ENCODE measurements at places on chromosomes 3 and 15. TPM values are rescaled to one million over a fixed set of nuclear protein-coding genes. Genes with fewer than 3 reads are reported as not detected.

DNA sequence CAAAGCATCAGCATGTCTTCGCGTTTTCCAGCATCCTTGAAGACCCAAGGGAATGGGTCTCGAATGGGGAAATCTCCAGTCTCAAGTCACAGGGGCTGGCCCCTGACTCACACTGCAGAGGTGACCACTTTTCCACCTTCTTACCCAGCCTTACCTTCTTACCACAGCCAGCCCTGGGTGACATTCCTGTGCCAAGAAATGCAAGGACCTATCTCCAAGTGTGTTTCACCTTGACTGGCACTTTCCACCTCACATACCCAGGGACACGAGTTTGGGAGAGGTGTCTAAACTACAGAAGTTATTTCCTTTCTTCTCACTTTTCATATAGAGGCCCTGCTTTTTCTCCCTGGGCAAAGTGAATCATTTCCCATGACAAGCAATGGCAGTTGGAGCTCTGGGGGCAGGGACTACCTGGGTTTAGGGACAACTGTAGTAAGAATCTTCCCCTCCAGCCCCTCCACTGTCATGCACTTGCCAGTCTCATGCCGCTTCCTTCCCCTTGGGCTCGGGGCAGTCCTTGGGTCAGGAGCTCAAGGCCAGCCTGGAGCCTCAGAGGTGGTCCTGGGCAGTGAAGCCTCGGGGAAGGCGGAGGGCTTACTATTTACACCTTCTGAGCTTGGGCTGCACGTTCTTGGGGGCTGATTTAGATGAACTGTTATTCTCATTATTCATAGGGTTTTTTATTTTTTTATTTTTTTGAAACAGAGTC, 16.8 kb downstream of the PAQR5 start:
- no peak for DNase-seq

GRCh38 chr3:188352196-188352927, 198.4 kb downstream of the LPP start:
- DNase-seq = no peak

- DNase-seq = no peak
These were observed 27.4 kb downstream of the METTL6 start for GRCh38 chr3:15399970-15400369.

DNA sequence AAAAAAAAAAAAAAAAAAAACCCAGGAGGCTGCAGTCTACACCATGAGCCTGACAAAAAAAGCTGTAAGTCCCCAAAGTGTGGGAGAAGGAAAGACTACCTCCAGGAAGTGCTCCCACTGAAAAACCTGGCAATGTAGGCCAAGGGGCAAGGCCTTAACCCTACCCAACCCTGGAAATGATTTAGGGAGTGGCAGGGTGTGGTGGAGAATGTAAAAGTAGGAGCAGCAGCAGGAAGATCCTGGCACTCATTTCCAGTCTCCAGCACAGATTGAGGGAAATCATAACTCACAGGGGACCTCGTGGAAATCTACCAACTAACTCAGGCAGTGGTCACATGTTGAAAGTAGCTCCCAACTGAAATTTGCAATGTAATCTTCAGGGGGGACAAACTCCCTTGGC, 839.5 kb downstream of the EPHA3 start:
- DNase-seq = peak; percentile 36

- no peak for DNase-seq
These were observed 157.6 kb downstream of the NFKBIZ start for GRCh38 chr3:102006812-102007485.

GRCh38 chr3:135633078-135633477, 332.4 kb upstream of the PPP2R3A start:
- no peak for DNase-seq

- DNase-seq = peak; percentile 64
These were observed 7.7 kb downstream of the CCR5 start for GRCh38 chr3:46378426-46378942.

DNA sequence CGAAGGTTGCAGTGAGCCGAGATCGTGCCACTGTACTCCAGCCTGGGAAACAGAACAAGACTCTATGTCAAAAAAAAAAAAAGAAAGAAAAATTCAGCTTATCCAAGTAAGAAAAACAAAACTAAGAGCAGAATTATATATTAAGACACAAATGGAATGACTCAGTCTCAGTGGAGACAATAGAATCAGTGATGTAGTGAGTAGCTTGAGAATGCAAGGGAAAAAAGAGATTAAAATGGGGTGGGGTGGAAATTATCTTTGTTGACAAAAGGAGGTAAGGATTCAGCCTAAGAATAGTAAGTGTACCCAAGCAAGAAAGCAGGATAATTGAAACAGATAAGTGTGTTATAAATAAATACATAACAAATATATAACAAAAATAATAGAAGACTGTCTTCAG, 70.7 kb downstream of the BLM start:
- no peak for DNase-seq

DNA sequence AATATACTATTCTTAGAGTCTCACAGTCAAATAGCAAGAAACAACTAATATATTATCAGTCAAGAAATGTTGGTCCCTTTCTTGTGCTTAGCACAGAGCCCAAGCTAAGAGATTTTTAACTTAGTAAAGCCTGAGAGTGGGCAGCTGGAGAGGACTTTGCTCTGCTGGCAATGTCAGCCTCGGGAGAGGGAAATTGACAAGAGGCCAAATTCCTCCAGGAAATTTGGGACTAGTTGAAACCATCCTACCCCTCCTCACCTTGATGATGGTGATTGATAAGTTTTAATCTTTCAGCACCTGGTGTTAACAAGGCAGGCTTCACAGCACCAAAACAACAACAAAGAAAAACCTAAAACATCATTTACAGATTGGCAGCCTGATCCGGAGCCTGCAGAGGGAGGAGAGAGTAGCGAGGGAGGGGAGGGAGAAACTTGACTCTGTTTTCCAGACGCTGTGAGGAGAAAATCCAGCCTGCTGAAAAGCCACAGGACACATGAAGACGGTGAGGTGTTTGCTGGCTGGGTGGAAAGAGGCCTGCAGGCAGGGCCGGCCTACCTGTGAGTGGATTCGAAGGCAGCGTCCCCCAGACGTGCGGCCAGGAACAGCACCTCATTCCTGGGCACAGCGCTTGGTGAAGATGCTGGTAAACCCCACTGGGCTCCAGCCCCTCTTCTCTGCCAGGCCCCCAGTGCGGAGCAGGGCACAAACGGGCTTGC, 150.9 kb downstream of the LRRC28 start:
- no peak for DNase-seq

GRCh38 chr3:79297245-79297960, 470.4 kb downstream of the ROBO1 start:
- DNase-seq = peak; percentile 77

DNA sequence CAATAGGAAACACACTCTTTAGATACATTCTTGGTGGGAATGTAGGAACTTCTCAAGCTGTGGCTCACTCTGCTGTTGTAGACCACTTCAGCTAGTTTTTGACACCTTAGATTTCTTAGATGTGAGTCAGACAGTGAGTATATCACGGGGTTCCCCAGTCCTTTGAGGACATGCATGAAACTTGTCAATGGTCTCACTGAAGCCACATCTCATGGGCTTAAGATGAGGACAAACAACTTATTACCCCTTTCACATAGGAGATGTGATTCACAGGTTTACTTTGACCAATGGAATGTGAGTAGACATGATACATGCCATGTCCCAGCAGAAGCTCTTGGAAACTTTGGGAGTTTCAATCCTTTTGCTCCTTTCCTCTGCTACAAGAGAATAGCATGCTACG, 325.5 kb downstream of the CHST2 start:
- DNase-seq = no peak

DNA sequence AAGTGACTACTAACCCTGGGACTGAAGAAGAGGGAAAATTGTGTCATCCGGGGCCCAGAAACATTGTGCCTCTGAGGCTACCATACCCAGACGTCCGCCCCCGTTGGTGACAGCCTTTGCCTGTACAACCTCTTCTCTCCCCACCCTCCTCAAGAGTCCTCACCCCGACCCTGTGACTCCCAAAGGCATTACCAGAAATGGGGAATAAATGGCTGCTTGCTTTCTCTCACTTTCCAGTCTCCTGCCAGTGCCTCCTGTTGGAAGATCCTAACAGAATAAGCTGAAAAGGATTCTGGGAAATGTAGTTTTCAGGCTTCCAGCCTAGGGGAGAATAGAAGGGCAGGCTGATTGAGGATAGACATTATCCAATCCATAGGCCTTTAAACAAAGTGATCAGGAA, 30.8 kb upstream of the SLC25A36 start:
- no peak for DNase-seq

- no peak for DNase-seq
These were observed 31.5 kb downstream of the SQOR start for GRCh38 chr15:45666119-45666875.

DNA sequence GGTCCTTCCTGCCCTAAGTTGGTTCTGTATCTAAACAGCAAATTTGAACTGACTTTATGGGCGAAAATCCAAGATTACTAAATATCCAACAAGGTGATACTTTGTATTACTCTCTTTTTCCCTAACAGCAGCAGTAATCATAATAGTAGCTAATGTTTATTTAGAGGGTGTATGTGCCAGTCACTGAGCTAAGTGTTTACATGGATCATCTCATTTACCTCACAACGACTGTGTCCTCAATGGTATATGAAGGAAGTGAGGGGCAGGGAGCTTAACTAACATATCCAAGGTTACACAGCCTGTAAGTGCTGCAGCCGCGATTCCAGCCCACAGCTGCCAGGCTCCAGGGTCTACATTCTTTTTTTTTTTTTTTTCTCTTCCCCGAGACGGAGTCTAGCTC, 10.3 kb upstream of the LRRC34 start:
- no peak for DNase-seq

DNA sequence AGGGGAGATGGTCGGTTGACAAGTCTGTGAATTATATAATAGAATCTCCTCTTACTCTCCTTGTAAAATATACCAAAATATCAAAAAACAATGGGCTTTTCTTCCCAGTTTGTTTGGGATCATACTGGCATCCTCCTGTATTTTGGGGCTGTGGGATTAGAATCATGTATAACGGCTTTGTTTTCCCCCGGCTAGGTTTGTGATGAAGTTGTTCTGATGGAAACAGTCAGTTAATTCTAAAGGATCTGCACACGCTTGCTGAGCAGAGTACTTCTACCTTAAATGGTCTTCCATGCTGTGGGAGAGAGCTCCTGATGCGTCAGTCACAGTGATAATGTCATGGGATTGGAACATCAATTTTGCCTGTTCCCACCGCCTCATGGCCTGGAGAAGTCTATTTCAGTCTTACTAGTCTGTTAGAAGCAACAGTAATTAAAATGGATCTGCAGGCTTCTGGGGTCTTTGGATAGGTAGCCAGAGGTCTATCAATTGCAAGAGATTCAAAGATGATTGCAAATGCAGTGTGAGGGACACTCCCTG, 81.3 kb downstream of the ITPR1 start:
- DNase-seq = no peak

GRCh38 chr15:83118291-83118827, 10.9 kb downstream of the TM6SF1 start:
- no peak for DNase-seq

- peak; percentile 71 for DNase-seq
These were observed 14.1 kb downstream of the ANAPC13 start for GRCh38 chr3:134471521-134472193.

GRCh38 chr3:55489798-55490132, 2.7 kb upstream of the WNT5A start:
- DNase-seq = no peak

- no peak for DNase-seq
These were observed 13.2 kb upstream of the ZBED2 start for GRCh38 chr3:111608383-111608782.

- no peak for DNase-seq
These were observed 82.1 kb downstream of the EEFSEC start for GRCh38 chr3:128235207-128235926.

DNA sequence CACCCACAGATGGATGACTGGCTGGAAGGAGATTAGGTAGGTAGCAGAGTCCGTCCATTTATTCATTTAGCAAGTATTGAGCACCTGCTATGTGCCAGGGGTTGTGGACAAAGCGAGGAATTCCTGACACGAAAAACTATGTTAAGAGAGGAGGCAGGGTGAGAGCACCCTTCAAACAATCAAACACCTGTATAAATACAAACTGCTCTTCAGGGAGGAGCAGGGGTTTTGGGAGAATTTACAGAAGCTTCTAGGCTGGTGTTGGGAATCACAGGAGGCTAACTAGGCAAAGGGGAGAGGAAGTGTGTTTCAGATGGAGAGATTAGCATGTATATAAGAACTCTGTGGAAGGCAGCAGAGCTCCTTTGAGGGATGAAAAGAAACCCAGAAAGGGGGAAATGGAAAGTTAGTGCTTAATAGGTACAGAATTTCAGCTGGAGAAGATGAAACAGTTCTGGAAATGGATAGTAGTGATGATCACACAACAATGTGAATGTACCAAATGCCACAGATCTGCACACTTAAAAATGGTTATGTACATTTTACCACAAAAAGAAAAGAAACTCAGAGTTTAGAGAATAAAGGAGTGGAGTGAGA, 805 bp upstream of the SEC22C start:
- DNase-seq = peak; percentile 35

GRCh38 chr3:168961271-168961670, 702.2 kb downstream of the MECOM start:
- no peak for DNase-seq

GRCh38 chr3:175029828-175030227, 170.7 kb downstream of the NAALADL2 start:
- DNase-seq = no peak

DNA sequence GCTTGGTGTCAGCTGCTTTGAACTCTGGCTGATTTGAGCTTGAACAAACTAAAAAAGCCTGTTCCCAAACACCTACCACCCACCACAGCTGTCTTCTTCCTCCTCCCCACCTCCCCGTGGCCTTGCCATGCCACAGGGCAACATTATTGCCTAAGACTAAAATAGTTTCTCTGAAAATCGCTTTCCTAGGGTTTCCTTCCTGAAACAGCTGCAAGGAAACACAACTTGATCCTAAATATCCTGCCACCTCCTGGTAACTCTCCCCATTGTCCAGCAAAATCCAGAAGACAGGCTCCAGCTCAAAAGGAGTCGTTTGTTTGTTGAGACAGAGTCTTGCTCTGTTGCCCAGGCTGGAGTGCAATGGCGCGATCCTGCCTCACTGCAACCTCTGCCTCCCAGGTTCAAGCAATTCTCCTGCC, 193.9 kb upstream of the TPM1 start:
- peak; percentile 69 for DNase-seq

GRCh38 chr3:186187401-186188275, 78.7 kb upstream of the ETV5 start:
- DNase-seq = no peak

DNA sequence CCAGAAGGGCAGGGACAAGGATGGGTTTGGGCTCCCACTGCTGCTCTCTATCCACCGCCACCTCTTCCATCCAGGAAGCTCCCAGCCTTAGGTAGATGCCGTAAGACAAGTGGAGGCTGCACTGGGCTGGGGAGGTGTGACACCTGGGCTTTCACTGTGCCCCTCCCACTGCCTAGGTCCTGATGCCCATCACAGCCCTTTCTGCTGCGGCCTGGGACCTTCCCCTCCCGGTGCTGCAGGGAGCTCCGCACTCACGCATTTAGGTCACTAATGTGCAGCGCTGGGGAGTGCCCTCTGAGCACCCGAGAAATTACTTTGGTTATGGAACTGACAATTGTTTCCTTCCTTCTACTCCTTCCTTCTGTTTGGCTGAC, 850 bp downstream of the LTF start:
- no peak for DNase-seq

Gene CCDC39
- total RNA-seq = not detected

Gene ZPLD1
- not detected for total RNA-seq

Gene XYLB
- total RNA-seq = 2.4 TPM

Gene KCNMB2
- not detected for total RNA-seq

Gene CD200R1L
- total RNA-seq = not detected

Gene WDR72
- 1.8 TPM for total RNA-seq

Gene RTP3
- not detected for total RNA-seq

Gene C3orf85
- not detected for total RNA-seq

Gene CNTN6
- total RNA-seq = not detected

Gene OR4F15
- total RNA-seq = not detected

Data from PC-9 (cell line).